ENCODE measurements at places on chromosomes 1 and 21.

DNA sequence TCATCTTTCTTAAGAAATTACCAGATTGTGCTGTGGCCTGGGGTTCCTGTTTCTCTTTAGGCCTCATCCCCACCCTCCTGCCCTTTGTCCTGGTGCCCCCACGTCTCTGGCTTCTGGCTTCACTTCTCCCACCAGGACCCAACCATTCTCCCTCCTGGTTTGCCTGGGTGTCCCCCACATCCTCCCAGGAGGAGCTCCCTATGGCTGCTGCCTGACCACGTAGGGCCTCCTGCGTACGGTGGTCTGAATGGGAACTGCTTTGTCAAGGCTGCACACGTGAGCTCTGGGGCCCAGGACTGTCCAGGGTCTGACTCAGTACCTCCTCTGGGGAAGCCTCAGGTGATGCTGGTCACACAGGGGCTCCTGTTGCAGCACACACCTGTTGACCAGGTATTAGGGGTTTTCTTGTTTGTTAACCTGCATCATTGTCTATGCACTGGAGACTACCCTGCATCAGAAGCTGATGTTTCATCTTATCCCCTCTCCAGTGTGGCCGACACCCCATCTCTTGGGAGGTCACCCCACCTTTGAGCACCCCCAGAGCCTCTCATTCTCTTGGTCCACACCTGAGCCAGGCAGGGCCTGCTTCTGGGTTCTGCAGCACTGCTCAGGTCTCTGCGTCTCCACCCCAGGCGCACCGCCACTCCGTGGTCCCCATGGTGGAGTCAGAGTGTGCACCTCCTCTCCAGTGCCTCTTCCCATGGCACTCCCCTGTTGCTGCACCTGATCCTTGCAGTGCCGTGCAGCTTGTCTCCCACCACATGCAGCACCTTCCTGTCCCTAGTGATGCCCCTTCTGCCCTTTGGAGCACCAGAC lies 65.8 kb downstream of the S100B start:
- no peak for DNase-seq

DNA sequence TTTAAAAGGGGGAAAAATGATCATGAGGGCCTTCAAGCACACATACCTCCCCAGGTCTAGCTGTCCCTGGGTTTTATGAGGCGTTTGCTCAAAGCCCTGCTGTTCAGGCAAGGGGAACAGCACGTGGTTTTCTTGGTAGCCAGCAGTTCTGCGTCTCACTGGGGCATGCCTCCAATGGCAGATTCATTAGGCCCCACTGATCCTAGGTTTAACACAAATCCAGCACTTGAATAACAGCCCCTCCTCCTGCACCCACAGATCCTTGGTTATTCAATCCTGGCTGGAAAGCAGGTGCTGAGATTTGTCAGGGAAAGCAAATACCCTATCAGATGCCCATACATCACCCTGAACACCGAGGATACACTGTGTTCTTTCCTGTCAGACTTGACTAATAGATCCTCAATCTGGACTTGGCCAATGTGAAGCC lies 106.4 kb downstream of the ZC3H11B start:
- DNase-seq = no peak

- DNase-seq = no peak
Measured at GRCh38 chr1:207306603-207307002, 14.9 kb upstream of the CD55 start.

GRCh38 chr1:119139857-119140176 lies 636 bp downstream of the WARS2 start:
- peak; percentile 29 for DNase-seq

DNA sequence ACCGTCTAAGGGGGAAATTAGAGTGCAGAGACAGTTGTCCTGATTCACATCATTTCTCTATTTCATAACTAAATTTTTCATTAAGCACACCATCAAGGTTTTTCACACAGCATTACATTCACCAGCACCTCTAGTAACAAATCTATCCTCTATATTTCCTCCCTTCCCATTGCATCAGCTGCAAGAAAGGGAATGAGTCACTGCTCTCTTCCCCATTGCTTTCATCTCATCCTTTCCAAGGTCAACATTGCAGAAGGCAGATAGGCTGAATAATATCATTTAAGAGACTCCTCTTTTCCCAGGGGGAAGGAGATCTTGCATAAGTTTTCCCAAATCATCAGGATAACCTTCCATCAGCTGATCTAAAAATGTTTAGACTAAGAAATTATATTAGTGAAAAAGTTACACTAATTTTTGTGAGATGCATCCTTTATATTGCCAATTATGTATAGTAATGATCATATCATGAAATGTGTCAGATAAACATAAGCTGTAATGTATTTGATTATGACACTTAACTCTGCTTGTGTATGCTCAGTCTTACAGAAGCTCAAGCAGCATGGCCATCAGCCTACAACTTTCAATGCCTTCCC lies 4.3 kb downstream of the INTS7 start:
- DNase-seq = no peak

- DNase-seq = no peak
Measured at GRCh38 chr1:208024406-208024805, 113.5 kb upstream of the CD34 start.

DNA sequence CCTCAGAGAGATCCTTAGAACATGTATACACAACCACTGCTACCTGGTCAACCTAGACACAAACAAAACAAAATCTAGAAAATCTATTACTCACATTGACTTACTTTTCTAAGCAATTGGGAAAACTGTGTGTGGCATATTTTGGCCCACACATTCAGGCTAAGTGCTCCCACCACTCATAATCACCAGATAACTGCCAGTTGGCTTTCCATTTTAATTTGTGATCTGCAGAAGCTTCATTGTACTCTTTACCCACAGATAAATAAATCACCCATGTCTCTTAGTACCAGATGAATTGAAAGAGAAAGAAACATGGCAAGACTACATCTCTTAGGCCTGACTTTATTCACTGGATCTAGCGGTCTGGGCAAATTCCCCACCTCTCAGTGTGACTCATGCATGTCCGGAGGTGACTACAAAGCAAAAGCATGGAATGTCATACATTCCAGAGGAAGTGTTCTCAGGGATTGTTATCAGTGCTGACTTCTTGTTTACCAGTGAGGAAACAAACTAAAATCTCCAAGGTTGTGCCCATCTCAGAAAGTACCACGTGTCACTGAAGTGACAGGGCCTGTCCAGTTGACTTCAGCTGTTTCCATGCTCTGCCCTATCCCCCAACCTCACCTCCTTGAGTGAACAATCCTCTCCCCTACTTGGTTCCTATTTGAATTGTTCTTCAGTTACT lies 52.4 kb upstream of the BCL10 start:
- no peak for DNase-seq
